ENCODE measurements at places on chromosomes 7 and 10. TPM values are rescaled to one million over a fixed set of nuclear protein-coding genes. Genes with fewer than 3 reads are reported as not detected.

The IL15RA gene
- polyA plus RNA-seq, result not detected

The GPR85 gene
- 89.4 TPM for polyA plus RNA-seq

The IFIT1B gene
- not detected for polyA plus RNA-seq

The HIF1AN gene
- 16.1 TPM for polyA plus RNA-seq

The PLXDC2 gene
- polyA plus RNA-seq, result 3.4 TPM

The SEMA3A gene
- 20.7 TPM for polyA plus RNA-seq

The SEMA3D gene
- polyA plus RNA-seq, result 1.6 TPM

The HKDC1 gene
- polyA plus RNA-seq, result 0.07 TPM

Measured in neural cell (in vitro differentiated cells).